ENCODE measurements at places on chromosomes 13 and 19.

DNA sequence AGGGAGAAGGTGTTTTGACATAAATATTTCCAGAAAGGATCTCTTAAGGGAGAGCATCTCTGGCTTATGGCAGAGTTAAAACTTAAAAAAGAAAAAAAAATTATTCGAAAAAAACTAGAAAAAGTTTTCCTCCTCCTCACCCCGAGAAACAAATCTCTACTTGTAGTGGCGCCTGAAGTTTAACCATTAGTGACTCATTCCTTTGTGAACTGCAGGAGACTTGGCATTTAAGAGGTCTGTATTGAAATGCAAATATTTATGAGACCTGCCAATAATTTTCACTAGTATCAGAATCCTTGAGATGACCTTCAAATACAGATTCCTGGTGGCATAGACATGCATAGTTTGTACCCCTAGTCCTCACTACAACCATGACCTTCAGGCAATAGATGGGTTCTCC is 64.9 kb upstream of the MED4 start:
- no peak for DNase-seq

GRCh38 chr19:28908941-28909340 is 304.0 kb downstream of the UQCRFS1 start:
- DNase-seq, result no peak

DNA sequence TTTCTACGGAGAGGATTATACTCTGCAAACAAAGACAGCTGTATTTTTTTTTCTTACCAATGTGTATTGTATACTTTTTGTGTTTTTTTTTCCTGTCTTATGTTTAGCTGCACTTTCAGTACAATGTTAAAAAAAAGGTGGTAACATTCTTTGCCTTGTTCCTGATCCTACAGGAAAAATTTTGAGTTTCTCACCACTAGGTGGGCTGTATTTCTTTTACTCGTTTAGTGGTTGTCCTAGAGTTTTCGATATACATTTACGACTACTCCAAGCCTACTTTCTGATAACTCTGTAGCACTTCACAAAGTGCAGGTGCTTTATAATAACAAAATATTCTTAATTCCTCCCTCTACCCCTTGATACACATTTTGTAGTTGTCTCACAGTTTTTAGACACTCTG is 652.2 kb downstream of the UQCRFS1 start:
- DNase-seq, result no peak

DNA sequence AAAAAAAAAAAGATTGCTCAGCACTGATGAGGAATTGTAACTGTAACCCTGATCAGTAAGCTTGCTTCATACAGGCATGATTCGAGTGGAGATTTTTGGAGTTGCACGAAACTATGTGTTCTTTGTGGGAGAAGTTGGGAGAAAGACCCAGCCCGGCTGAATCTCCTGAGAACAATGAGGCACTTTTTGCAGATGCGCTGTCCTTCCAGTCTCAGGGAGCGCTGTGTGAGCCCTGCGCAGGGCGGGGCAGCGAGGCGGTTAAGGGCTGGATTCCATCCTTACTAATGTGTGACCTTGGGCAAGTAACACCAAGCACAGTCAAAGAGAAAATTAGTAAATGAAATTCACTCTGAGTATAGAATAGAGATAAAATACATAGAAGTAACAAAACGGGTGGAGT is 76.9 kb downstream of the SIPA1L3 start:
- DNase-seq, result no peak

DNA sequence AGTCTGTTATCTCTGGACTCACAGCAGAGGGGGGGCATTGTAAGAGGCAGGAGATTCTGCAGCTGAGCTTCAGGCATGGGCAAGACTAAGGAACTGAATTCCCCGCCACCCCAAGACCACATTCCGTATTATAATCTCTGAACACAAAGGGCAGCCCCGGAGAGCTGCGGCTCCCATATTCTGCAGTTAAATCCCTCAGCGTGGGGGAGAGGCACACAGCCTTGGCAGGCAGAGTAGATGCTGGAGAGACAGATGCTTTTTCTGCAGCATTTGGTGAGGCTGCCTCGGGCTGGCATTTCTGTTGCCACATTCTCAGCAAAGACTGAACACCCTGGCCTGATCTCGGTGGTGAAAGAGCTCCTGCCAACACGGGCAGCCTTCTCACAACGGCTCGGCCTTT is 12.9 kb downstream of the CHAF1A start:
- no peak for DNase-seq

DNA sequence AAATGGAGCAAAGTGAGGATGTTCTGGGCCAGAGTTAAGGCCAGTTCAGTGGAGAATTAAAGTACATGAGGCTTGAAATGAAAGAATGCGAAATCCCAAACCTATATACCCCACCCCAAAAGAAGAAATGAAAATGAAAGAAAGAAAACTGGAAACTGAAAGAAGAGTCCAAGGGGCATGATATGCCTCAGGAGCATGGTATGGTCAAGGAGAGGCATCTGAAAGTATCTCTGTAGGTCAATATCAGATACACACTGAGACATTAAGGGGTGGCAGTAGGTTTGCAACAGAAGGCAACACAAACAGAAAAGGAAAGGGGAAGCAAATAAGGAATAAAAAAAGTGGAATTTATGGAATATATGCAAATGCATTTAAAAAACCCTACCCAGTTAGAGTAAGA is 166.5 kb downstream of the COG6 start:
- no peak for DNase-seq

DNA sequence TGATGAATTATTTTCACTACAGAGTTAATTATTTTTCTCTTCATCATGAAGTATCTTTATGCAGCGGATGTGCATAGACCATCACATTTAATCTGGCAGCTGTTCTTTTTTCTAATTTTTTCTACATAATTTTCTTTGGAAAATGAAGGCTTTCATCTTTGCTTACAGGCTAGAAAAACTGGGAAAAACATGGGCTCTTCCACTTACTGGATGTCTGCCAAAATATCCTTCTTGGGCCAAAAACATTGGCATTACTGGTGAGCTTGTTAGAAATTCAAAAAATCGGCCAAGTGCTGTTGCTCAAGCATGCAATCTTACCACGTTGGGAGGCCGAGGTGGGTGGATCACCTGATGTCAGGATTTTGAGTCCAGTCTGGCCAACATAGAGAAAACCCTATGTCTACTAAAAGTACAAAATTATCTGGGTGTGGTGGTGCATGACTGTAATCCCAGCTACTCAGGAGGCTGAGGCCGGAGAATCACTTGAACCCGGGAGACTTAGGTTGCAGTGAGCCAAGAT is 176.8 kb downstream of the ZNF737 start:
- DNase-seq, result no peak

- no peak for DNase-seq
Measured at GRCh38 chr13:24100188-24100587, 60.3 kb upstream of the SPATA13 start.

DNA sequence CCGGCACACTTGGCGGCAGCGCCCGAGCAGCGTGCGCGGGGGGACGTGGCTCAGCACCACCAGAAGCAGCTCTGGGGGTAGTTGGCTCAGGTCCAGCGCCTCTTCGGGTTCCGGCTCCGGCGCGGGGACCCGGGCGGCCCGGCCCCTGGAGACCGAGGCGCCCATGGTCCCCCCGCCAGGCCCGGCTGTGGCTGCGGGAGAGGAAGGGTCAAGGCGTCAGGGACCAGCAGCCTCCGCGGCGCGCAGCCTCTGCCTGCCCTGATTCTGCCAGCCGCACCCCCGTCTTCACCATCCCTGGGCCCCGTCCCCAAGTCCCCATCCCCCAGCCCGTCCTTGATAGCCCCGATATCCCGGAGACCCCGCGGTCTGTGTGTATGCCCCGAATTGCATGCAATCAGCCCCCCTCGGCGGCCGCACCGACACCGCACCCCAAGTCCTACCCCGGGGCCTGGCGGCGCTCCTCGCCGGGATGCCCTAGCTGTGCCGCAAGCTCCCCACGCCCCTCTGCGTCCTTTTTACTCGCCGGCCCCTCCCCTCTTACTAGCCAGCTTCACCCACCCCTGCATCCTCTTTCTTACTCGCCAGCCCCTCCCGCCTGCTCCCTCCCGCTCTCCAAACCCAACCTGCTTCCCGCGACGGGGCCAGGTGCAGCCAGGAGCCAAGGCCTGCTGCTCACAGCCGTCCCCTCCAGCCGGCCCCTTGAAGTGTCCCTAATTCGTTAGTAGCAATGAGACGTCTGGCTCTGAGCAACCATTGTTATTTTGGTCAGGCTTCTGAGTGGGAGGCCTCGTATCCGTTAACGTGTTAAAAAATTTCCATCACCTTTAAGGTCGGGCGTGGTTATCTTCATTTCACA is at the start of gene FBXO27:
FBXO27 (minus strand) TSS at position 487 of the 856 bp plus-strand sequence; CDS start at position 165, 322 bp downstream.
- peak; percentile 6 for DNase-seq

GRCh38 chr13:77065461-77066147 is 38.6 kb upstream of the FBXL3 start:
- DNase-seq, result no peak

- no peak for DNase-seq
Measured at GRCh38 chr13:80164462-80164861, 176.5 kb downstream of the SPRY2 start.

DNA sequence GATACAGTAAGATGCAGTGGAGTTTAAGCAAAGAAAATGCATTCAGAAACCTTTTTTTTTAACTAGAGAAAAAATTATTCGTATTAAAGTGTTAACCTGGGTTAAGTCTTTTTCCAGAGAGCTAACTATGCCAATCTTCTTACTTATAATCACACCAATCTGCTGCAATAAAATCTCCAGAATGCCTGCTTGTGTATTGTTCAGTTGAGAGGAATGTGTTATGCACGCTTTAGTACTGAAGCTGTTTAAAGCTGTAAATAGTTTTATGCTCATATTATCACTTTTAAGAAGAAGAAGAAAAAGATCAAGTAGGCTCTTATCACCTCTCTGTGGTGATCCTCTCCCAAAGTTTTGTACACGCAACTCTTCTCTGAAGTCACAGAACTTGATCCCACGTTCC is 528.7 kb downstream of the RFC3 start:
- peak; percentile 45 for DNase-seq

GRCh38 chr13:97621025-97621424 is 187.1 kb downstream of the RAP2A start:
- no peak for DNase-seq

GRCh38 chr13:86409466-86410241 is 610.4 kb upstream of the SLITRK6 start:
- no peak for DNase-seq

GRCh38 chr13:101343128-101343787 is 73.0 kb downstream of the NALCN start:
- peak; percentile 18 for DNase-seq

DNA sequence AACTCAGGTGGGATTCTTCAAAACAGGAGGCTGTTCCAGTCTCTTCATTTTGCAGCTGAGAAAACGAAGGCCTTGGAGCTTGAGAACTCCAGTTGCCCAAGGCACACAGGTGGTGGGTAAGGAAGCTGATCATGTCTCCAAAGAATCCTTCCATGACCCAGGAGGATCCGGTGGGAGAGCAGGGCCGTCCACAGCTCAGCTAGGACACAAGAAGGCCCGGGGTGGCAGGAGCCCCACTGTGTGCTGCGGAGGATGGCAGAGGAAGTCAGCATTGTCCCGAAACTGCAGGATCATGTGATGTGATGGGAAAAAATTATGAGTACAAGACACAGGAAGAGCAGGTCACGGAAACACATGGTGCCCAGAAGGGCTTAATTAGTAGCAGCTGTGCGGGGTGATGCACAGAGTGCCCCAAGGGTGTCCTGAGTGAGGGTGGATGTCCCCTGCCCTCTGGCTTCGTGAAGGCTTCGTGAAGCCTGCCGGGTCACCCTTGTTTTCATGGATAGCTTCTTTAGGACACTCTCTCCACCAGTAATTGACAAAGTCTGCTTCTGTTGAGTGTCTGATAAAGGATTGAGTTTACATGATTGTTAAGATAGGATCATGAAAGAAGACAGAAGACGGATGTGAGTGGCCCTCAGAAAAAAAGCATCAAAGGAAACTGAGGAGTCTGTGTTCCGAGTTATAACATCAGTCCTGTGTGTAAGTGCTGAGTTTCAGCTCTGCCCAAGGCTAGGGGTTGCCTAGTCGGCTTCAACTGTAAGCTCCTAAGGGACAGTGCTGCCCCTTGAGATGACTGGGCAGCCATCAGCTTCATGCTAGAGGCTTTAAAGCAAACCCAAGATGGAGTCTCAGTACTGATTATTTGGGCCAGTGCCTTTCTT is 33.8 kb upstream of the SACS start:
- peak; percentile 87 for DNase-seq

- no peak for DNase-seq
Measured at GRCh38 chr19:7578127-7578526, 17.5 kb upstream of the CAMSAP3 start.

GRCh38 chr13:40777166-40777808 is 6.3 kb upstream of the MRPS31 start:
- DNase-seq, result peak; percentile 61

DNA sequence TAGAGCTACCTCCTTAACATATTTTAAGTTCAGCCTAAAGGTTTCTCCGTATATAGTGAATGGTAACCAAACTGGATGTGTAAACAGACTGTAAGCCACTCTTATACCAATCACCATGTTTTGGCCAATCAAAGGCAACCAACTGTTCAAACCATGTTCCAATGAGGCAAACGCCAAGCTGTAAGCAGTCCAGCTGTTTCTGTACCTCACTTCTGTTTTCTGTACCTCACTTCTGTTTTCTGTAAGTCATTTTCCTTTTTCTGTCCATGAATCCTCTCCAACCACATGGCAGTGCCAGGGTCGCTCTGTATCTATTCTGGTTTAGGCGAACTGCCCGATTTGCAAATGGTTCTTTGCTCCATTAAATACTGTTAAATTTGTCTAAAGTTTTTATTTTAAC is 24.4 kb downstream of the COMMD6 start:
- DNase-seq, result no peak

- no peak for DNase-seq
Measured at GRCh38 chr13:49828453-49828852, 36.0 kb upstream of the KPNA3 start.

DNA sequence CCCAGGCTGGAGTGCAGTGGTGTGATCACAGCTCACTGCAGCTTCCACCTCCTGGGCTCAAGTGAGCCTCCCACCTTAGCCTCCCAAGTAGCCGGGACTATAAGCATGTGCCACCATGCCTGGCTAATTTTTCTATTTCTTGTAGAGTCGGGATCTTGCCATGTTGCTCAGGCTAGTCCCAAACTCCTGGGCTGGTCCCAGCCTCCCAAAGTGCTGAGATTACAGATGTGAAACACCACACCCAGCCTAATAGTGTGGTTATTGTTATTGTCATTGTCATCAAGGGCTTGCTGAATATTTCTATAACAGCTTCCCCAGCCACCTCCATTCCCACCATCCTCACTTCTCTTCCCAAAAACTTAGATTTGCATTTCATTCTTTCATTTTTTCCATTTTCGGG is 2.8 kb downstream of the OR2Z1 start:
- no peak for DNase-seq

GRCh38 chr13:73168953-73169401 is 110.2 kb downstream of the KLF5 start:
- DNase-seq, result peak; percentile 59

- peak; percentile 37 for DNase-seq
Measured at GRCh38 chr19:11767633-11768133, 883 bp downstream of the ZNF441 start.

Measured in EL (cell line).